T-cell (primary cell): ENCODE measurements at places on chromosomes 3 and 15.

DNA sequence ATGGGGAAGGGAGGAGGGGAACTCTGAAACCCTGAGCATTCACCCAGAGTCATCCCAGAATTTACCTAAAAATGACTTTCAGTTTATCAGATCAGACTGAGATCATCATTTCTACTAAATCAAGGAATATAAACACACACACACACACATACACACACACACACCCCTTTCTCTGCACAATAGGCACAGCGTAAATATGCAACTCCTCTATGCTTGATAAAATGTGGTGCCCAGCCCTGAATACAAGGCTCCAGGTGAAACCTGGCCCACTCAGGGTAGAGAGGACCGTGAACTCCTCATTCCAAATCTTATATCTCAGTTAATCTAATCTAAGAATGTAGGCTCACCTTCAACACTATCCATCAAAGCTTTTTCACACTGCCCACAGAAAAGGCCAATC, 31.8 kb upstream of the SEC22A start:
- no peak for DNase-seq

DNA sequence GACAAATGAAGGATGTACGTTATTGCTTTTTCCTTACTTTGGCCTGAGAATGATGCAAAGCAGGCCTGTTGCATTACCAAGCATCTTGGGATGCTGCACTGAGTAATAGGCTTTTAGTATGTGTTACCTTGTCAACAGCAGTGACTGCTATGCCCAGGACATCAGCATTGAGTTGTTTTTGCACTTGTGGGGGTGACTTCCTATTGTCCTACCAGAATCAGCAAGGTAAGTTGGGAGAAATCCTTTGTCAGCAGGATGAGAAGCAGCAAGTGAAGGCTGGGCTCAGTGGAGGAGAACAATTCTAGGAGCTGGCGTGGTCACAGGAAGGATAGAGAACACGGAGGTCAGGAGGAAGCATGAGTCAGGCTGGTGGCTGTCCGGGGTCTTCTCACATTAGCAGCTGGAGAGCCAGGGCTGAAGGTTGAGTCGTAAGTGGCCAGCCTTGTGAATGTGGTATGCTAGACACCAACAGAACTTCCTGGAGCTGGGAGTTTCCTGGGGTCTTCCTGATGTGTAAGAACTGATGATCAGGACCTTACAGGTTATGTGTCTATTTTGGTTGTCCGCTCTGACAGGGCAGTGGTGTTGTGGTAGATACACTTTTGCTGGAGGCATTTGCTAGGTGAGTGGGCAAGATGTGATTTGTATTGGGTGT, 142.7 kb downstream of the FNDC3B start:
- DNase-seq: no peak

DNA sequence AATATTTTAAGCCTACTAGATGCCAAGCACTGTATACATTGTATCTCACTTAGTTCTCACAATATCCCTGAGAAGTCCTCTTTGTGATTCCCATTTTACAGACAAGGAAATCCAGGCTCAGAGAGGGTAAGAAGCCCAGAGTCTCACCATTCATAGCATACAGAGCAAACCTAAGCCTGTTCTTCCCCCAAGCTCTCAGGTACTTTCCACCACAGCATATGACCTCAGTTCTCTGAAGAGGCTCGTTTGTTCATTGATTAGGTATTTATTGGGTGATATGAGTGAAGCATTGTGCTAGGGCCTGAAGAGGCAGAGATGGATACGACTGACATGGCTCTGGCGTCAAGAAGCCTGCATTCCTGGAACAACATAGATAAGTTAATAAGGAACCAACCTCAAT, 310.9 kb upstream of the UMPS start:
- no peak for DNase-seq

- no peak for DNase-seq
Measured at GRCh38 chr3:50028346-50028745, 60.4 kb upstream of the RBM5 start.

GRCh38 chr3:189308608-189309007, 136.8 kb downstream of the TPRG1 start:
- DNase-seq: no peak
